ENCODE measurements at places on chromosomes 12 and 14.

- peak; percentile 72 for DNase-seq
Observed at GRCh38 chr14:25833341-25834126, 764.3 kb downstream of the NOVA1 start.

DNA sequence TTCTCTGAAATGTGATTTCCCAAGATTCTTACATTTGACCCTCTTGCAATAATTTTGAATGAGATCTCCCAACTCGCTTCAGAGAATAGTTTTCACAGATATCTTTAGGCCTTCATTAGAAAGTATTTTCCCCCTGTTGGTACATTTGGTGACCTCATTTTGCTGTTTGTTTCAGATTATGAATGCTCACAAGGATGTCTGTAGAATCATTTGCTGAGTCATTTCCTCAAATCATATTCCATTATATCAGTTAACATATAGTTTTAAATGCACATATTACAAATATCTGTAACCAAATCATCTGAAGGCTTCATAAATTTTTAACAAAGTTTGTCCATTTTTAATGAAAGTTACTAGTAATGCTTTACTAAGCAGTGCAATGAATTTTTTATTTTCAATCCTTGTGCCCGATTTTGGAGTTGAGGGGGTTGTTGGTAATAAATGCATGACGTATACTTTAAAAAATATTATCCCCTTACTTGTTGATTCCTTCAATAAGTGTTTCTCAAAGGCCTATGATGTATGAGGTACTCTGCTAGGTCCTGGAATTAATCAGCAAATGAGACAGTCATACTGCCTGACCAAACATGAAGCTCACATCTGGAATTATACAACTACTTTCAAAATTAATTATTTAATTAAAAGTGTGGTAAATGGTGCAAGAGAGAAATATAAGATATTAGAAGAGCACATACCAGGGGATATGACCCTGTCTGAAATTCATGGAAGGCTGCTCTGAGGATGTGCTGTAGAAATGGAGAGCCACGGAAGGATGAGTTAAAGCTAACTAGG lies 126.9 kb upstream of the RAP1B start:
- no peak for DNase-seq

DNA sequence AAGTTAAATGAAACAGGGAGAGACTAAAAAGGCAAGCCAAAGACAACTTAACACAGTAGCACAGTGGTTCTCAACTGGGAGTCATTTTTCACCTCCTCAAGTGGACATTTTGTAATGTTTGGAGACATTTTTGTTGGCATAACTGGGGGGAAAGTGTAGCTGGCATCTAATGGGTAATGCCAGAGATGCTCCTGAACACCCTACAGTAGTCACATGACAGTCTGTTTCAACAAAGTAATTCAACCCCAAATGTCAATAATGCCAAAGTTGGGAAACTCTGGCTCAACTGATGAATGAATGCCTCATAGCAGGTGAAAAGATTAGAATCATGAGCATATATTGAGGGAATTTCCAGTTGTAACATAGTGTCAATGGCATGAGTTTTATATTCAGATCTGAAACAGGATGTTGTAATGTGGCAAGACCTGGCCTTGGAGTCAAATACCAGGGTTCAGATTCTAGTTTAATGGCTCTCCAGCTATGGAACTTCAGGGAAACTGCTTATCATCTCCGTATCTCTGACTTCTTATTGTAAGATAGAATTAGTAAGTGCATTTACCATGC lies 2.4 kb upstream of the OR4K5 start:
- DNase-seq, result no peak

GRCh38 chr12:105083031-105083430 lies 1.2 kb downstream of the ALDH1L2 start:
- no peak for DNase-seq

DNA sequence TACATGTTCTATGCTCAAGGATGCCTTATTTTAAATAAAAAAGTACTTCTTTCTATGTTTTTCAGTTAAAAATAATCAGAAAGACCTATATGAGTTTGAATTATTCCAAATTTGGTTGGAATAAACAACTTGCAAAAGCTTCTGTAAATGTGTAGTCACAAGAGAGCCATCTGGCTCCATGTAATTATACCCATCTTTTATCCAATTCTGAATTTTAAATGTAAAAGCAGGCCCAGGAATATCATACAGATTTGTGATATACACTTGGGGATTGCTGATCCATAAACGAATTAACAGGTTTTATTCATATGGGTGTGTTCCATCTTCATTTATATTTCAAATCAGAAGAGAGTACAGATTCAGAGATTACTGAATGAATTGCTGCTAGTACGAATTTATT lies 329.2 kb upstream of the LRFN5 start:
- no peak for DNase-seq

- no peak for DNase-seq
Observed at GRCh38 chr12:112317481-112317880, 64.8 kb downstream of the HECTD4 start.

DNA sequence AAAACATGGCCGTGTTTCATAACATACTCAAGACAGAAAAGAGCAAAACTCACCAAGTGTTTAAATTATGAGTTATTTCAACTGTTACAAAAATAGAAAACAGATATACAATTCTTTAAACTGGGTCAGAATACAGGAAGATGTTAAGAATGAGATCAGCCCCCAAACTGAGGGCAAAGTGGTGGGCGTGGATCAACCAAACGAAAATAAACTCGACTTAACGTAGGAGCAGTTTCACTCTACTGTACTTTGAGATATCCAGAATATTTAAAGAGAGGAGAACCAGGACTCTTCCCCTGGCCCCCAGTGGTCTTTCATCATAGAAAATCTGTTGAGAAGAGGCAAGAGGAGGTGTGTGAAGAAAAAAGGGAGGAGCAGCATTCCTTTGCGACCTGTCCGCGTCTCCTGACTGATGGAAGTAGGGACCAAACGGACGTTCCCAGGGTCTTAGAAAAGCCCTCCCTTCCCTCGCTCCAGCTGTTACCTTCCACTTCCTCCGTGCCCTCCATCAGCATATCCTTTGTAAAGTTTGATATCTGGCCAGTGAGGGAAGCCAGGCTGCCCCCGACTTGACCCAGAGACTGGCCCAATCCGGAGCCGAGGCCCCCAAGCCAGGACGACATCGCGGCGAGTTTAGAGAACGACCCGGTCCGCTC lies 668 bp downstream of the TRIP11 start:
- peak; percentile 78 for DNase-seq

DNA sequence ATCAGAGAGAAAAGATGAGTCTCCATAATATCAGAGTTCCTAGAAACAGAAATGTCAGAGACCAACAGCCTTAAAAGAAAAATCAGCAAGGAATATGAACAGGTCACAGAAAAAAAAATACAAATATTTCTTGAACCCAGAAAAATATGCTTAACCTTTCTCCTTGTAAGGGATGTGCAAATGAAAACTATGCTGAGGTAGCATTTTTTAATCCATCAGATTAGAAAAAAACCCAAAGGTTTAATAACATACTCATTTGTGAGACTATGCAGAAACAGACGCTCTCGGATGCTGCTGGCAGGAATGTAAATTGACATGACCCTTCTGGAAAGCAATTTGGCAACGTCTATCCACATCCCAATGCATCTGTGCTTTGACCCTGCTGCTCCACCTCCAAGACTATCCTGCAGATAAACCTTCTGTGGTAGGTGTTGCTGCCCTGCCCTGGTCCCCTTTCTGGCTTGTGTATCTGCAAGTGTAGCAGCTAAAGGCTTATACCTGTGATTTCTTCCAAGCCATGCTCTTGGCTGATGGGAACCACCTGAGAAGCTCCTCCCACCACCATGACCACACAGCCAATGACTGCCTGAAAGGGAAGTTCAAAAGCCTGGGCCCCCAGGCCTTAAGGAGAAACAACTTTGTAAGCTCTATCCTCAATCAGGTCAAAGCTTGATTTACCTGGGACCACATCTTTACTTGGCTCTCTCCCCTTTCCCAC lies 49.4 kb downstream of the LTBP2 start:
- DNase-seq, result no peak

DNA sequence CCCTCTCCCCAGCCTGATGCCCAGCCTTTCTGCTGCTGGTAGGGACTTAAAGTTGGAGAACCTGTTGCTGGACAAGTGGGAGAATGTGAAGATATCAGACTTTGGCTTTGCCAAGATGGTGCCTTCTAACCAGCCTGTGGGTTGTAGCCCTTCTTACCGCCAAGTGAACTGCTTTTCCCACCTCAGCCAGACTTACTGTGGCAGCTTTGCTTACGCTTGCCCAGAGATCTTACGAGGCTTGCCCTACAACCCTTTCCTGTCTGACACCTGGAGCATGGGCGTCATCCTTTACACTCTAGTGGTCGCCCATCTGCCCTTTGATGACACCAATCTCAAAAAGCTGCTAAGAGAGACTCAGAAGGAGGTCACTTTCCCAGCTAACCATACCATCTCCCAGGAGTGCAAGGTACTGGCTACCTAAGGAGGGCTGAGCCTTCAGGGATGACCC lies 1.6 kb downstream of the TSSK4 start:
- no peak for DNase-seq

GRCh38 chr12:111937429-111937828 lies 75.5 kb downstream of the TMEM116 start:
- DNase-seq, result no peak

DNA sequence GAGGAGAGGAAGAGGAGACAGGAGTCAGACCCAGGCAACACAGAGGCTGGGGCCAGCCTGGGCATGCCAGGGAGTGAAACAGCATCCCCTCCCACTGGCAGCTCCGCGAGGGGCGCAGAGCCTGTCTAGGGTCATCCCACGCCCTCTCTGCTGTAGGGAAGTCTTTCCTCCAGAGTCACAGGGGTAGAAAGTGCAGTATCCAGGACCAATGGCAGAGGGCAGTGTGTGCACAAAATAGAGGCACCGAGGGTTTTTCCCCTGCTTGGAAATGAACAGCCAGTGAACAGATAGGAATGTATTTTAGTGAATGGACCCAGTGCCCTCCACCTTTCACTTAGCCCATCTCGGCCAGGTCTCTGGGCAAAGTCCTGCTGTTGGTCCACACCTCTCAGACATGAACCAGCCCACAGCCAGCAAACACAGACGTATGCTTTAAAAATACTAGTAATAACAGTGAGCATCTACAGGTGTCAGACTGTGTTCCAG lies 9.4 kb upstream of the KRT74 start:
- DNase-seq, result peak; percentile 82

GRCh38 chr12:2783936-2784600 lies 10.7 kb upstream of the FKBP4 start:
- DNase-seq, result peak; percentile 77

DNA sequence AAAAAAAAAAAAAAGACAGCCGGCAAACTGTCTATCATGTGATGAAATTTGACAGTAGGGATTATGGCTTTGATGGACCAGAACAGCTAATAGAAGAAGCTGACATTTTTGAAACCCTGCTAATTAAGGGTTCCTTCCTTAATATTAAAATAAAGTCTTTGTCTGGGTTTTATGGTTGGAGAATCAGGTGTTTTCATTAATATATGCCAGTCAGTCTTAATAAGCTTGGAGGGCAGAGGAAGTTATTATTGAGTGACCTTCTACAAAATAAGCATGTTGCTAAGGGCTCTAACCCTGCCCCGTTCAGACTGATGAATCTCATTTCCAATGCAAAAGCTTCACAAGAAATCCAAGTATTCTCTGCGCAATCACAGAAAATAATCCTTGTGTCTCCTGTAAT lies 289.8 kb downstream of the EGLN3 start:
- no peak for DNase-seq

- DNase-seq, result no peak
Observed at GRCh38 chr12:119980242-119980641, 8.8 kb upstream of the BICDL1 start.

GRCh38 chr12:46230983-46231382 lies 37.9 kb downstream of the SLC38A1 start:
- no peak for DNase-seq

- no peak for DNase-seq
Observed at GRCh38 chr12:14924541-14924940, 13.8 kb downstream of the ERP27 start.

DNA sequence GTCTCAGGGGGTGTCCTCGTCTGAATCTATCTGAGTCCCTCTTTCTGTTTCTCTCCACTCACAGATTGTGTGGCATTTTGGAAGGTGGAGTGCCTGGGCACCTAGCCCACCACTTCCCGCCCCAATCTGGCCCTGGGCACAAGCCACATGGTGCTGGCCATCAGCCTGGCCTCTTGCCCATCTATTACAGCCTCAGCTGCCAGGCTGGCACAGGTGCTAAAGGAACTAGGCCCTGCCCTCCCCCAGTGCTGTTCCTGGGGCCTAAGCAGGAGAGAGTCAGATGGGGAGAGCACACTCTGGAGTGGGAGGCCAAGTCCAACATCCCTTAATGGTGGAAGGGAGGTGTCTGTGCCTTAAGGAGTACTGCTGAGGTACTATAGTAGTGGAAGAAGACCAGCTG lies 8.3 kb upstream of the CALCOCO1 start:
- DNase-seq, result no peak

DNA sequence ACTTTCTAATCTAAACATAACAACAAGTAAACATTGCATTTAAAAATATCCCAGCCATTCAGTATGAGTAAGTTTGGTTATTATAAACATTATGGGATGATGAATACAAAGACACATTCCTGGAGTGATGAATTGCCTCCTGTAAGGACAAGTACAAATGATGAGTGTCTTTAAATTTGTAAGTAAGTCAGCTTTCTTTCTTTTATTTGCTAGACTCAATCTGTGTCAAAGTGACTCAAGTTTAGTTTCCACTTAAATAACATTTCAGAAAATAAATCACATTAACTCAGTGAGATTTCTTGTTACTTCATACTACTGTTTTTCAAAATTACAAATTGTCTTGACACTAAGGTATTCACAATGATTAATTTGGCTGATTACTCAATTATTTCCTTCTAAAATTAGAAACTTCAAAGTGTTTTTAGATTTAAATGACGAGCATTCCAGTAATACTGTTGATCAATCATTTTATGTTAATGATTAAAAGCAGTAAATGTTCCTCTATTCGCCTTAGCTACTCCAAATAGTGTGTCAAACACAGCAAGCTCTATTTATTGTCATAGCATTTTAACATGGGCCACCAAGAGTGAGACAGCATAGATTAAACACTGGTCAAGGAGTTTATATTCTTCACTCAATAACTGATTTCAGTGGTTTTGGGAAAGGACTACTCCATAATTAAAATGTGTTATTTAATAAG lies 658.0 kb upstream of the MDGA2 start:
- no peak for DNase-seq

DNA sequence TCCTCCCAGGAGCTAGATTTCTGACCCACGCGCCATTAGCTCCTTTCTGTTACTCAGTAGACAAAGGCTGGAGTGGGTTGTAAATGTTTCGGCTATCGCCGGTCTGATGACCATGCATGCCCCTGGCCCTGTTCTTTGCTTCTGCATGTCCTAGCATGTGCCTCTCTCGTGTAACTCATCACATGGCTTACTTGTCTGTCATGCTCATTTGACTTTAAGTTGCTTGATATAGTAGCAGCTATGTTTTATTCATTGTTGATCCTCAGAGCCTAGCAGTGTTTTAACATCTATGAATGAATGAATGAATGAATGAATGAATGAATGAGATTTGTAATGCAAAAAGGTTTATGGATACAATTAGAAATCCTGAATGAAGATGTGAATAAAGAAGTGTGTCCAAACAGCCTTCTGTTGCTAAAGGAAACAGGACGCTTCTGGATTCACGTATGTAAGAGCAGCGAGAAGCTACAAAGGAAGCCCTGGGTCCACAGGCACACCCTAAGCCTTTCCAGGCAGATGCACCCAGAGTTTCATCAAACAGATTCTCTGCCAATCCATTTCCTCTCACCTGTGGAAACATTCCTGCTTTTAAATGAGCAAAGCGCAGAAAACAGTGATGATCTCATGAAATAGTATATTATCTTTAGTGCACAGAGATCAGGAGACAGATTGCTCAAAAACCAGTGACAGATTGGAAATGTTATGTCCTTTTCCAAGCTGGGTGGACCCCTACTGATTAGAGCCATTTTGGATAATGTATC lies 3.4 kb downstream of the GSG1 start:
- no peak for DNase-seq

GRCh38 chr12:98579835-98580234 lies 13.7 kb upstream of the SLC25A3 start:
- DNase-seq, result no peak
